Retinal pigment epithelial cell (primary cell): ENCODE measurements at places on chromosomes 5 and 9.

- DNase-seq, result no peak
These were observed 170.7 kb downstream of the TSSK1B start for GRCh38 chr5:113264046-113264445.

DNA sequence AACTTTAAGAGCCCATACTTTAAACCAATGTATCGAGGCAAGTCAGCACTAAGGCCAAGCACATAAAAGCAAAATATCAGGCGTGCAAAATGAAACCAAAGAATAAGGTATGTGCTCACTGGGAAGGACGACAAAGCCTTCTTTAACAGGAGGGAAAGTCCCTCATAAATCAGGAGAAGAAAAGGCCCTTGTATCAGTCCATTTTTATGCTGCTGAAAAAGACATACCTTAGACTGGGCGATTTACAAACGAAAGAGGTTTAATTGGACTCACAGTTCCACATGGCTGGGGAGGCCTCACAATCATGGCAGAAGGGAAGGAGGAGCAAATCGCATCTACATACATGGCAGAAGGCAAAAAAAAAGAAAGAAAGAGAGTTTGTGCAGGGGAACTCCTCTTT is 68.9 kb downstream of the UBE2QL1 start:
- no peak for DNase-seq

DNA sequence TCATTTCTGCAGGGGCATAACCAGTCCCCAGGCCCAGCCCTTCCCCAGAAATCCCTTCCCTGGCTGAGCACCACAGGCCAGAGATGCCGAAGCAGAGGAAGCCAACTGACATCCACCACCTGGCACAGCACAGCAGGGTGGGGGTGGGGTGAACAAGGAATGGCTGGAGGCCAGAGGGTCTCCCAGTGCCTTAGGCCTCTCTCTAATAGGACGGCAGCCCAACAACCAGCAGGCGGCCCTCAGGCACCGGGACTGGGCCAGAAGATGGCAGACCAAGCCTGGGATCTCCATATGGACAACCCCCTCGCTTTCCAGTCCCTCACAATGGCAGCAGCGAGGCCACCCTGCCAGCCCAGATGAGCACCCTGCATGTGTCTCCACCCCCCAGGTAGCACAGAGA is 13.2 kb downstream of the PDLIM4 start:
- no peak for DNase-seq

GRCh38 chr5:78527054-78527859 is 121.3 kb downstream of the LHFPL2 start:
- peak; percentile 98 for DNase-seq

DNA sequence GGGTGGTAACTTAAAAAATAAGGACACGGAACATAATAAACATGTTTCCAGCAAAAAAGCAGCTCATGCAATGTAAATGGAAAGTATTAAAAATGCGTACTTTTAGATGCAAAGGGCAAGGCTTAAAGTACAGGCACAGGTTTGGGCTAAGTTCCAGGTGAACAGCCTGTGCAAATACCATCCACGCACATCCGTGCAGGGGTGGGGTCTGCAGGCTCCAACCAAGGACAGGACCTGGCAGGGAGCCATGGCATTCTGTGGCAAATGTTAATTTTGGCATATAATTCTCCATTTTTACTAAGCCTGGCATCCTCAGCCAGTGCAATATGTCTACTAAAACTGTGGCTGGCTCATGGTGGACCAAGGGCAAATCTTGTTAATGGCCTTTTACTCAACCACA is 365.8 kb upstream of the DAP start:
- no peak for DNase-seq
